ENCODE measurements at places on chromosomes 3 and 15.
A peak's percentile ranks its signal among the peaks of the same experiment; 100 is the strongest.

GRCh38 chr3:140117096-140117526 is 182.1 kb downstream of the CLSTN2 start:
- no peak for DNase-seq

DNA sequence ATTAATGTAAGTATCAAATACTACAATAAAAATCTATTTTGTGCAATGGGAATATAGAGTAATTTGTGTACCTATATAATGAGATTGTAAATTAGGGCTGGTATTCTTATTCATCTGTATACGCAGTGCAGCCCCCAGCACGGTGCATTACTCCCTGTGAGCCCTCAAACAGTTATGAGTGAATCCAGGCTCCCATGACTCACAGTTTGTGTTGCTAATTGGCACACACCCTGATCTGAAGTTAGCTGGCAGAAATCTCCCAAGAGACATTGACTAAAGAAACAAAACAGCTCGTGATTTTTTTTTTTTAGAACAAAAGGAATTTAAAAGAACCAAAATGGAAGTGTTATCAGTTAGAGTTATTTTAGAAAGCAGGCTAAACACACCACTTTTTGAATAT is 15.7 kb downstream of the GK5 start:
- DNase-seq: no peak

DNA sequence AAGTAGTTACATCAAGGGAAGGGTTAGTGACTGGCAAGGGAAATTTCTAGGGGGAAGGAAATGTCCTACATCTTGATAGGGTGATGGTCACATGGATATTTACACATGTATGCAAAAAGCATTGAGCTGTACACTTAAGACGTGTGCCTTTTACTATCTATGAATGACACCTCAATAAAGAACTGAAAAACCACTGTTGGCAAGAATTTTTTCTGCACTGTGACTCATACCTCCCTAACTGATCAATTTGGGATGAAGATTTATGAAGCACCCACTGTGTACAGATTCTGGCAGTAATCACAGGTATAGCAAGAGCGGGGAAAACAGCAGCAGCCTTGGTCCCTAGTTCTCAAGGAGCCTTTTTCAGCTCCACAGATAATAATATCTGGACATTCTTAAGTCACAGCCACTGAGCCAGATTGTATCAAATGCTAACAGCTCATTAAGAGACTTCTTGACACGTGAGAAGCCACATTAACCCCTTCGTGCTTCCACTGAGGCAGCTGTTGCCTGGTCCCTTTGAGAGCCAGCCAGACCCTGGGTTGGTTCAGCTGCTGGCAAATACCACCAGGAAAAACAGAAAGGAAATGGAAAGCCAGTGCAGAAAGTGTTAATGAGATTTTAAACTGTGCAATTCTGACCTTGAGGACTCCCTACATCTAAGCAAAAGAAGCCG is 32.0 kb upstream of the GALNT15 start:
- DNase-seq: no peak

DNA sequence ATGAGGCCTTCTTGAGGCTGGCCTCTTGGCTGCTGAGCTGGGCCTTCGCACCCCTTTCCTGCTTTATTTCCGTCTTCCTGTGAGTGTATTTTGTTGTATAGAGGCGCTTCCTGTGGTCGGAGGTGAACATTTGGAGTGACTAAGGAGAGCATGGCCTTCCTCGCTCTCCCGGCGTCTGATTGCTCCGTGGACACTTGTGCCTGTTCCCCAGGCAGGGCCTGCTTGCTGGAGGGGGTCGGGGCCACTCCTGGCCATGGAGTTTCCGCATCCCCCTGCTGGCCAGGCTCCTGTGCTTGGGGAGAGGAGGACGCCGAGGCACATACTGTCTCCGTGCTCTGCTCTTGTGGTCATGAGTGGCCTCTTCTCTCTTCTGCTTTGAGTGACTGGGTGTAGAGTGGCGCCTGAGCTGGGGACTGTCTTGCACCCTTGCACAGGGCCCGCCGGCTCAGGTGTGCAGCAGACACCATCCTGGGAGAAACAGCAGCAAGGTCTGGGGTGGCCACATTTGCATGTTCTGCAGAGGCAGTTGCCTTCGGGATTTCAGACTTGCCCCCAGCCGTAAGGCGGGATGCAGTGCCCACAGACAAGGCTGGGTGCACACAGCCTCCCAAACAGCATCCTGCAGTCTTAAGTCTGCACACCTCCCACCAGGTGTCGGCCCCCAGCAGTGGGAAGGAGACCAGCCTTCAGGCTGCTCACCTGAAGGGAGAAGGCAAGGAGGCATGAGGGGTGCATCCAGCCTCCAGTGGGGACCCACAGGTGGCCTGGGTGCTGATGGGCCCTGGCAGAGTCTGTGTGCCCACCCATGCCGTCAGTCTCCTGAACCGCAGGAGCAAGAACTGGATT is 16.4 kb downstream of the KLF13 start:
- no peak for DNase-seq

GRCh38 chr3:180063783-180064182 is 27.0 kb upstream of the PEX5L start:
- DNase-seq: peak; percentile 1
